Bronchial smooth muscle cell (primary cell): ENCODE measurements at places on chromosomes 1 and 21. TPM values are rescaled to one million over a fixed set of nuclear protein-coding genes. Genes with fewer than 3 reads are reported as not detected.

Gene AUNIP
- total RNA-seq: 0.09 and 0.32 TPM in 2 replicates

Gene LCE1B
- not detected in 2 replicates for total RNA-seq

Gene KPRP
- not detected in 2 replicates for total RNA-seq

Gene PRAMEF27
- total RNA-seq: not detected in 2 replicates

Gene CFHR3
- not detected in 2 replicates for total RNA-seq

Gene SLAMF6
- total RNA-seq: not detected in 2 replicates

Gene GJA9
- not detected in 2 replicates for total RNA-seq

Gene TOMM20
- total RNA-seq: 49.0 and 79.1 TPM in 2 replicates

Gene GPATCH3
- total RNA-seq: 10.6 and 14.1 TPM in 2 replicates

Gene FMOD
- total RNA-seq: 3.6 and 20.5 TPM in 2 replicates

Gene TFF2
- not detected in 2 replicates for total RNA-seq

Gene TNFSF18
- not detected in 2 replicates for total RNA-seq

Gene UMODL1
- not detected in 2 replicates for total RNA-seq

Gene CHRNB2
- total RNA-seq: under 0.01 TPM in 1 of 2 replicates, not detected in the other

Gene ICOSLG
- total RNA-seq: 0.09 and 0.16 TPM in 2 replicates

Gene OR2G6
- not detected in 2 replicates for total RNA-seq

Gene AIRE
- not detected in 2 replicates for total RNA-seq

Gene PIGV
- total RNA-seq: 12.2 and 14.7 TPM in 2 replicates

Gene BRDT
- total RNA-seq: not detected in 2 replicates
